ENCODE measurements at places on chromosomes 2 and 18.

- no peak for DNase-seq
Measured at GRCh38 chr18:14974576-14974975, 226.6 kb downstream of the ANKRD30B start.

DNA sequence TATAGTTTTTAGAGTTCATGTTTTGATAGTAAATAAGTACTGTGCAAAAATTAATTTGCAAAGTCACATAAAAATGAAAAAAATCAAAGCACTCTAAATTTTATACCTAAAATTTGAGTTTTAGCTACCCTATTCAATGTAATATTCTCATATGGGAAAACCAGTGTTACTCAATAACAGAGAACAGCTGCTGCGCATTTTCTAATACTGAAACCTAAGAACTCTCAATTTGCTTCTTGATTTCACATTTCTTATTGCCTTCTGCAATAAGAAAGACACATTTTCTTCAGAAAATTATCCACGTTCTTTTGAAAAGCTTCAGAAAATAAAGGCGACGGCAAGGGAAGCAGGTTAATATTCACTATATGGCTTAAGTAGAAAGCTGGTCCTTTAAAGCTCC, 199.1 kb upstream of the CCDC150 start:
- DNase-seq: no peak

DNA sequence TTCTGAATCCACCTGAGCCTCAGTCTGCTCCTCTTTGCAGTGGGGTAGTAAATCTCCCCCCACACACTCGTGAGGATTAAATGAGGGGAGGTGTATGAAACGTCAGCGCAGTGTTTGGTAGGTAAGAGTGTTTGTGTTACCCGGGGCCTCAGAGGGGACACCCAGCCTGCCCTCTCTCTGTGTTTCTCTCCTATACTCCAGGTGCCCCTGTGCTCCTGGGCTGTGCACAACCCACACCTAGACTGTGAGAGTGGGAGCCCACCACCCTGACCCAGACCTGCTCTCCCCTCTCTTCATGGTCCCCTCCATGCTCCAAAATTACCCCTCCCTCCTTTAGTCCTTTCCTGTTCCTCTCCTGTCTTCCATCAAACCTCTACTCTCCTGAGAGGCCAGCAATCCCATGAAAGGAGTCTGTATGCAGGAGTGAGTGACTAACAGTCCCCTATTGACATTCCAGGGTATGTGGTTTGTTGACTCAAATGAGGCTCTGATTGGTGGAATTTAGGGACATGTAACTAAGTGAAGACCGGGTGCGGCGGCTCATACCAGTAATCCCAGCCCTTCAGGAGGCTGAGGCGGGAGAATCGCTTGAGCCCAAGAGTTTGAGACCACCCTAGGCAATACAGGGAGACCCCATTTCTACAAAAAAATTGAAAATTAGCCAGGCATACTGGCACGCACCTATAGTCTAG, 10.4 kb downstream of the CIB4 start:
- DNase-seq: no peak

GRCh38 chr2:28155086-28155485, 237.6 kb upstream of the FOSL2 start:
- no peak for DNase-seq

- no peak for DNase-seq
Measured at GRCh38 chr18:34033968-34034367, 190.7 kb downstream of the NOL4 start.

DNA sequence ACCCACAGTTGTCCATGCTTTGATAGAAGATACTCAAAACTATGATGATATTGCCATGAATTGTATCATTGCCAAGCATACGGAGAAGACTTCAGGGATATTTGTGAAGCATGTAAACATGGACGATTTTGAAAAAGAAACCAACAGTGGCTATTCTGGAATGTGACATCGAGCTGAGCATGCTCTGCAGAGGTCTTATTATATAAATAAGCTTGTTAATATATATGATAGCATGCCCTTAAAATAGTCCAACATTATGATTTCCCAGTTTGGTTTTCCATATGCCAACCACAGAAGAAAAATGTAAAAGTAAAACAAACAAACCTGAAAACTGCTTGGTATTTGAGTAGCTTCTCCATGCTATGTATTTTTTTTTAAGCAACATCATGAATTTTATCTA, 159.1 kb downstream of the LNPK start:
- no peak for DNase-seq

DNA sequence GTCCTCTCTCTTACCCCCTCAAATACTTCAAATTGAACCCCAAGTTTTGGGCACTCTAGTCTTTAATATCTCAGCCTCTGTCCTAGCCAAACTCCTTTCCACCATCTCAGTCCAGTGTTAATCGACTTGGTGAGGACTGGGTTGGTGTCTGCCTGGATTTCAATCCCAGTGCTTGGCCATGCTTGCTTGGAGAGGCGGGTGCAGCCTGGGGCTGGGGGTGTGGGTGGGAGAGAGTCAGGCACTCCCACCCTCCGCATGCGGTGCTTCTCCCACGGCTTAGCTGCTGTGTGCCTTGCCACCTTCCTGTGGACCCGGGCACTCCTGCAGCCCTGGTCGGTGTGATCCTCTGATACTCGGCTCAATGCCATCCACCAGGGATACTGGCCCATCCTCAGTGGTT, 220.8 kb upstream of the HDAC4 start:
- no peak for DNase-seq

GRCh38 chr2:191217580-191217979, 27.6 kb upstream of the MYO1B start:
- DNase-seq: no peak

- DNase-seq: no peak
Measured at GRCh38 chr2:2098458-2099167, 232.5 kb downstream of the MYT1L start.

DNA sequence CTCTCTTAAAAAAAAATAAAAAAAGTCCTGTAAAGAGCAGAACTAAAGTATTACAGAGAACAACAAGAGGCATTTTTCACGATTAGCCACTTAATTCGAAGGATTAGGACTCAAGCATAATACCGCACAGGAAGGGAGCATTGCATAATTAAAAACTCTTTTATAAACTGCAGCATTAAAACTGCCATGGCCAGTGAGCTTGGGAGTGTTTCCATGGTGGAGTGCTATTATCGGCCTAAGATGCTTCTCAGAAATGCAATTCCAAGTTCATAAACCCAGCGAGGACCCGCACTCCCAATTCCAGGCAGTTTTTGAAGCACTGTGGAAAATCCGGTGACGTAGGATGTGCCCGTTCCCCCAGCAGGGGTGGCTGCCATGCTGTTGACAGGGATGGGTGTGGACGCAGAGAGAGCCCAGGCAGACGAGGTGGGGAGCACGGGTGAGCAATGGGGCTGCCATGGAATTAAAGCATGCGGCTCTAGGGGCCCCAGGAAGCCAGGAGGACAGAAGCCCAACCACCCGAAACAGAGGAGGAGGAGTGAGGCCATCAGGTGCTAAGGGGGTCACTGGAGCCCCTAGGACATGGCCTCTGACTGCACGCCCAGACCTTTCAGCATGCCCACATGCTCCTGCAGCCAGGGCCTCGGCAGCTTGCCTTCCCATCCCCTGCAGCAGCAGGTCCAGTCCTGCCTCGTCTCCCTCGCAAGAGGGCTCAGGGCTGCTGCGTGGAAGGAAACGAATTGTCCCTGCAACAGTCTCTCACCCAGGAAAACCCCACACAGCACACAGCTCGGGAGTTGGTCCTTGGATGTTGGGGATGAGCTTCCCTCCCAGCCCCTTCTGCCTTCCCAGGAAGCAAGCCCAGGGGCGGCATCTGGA, 233.4 kb downstream of the NDUFA10 start:
- no peak for DNase-seq

GRCh38 chr18:60122339-60122738, 222.5 kb downstream of the PMAIP1 start:
- no peak for DNase-seq

- no peak for DNase-seq
Measured at GRCh38 chr2:100852447-100852846, 32.5 kb downstream of the NPAS2 start.

DNA sequence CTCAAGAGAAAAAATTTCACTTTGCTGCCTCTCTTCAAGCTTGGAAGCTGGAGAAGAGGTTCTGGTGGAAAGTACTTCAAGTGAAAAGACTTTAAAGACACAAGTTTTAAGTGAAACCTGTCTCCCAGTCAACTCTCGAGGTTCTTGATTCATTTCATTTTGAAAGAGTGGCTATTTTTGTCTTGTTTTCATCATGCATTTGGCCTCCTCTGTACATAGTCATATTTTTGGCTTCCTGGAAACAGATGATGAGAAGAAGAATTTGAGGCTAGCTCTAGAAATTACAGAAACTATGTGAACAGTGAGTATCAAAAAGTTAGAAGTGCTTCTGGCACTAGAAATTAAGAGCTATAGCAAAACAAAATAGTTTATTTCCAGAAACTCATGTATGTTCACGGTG, 124.8 kb downstream of the DTNA start:
- DNase-seq: no peak

DNA sequence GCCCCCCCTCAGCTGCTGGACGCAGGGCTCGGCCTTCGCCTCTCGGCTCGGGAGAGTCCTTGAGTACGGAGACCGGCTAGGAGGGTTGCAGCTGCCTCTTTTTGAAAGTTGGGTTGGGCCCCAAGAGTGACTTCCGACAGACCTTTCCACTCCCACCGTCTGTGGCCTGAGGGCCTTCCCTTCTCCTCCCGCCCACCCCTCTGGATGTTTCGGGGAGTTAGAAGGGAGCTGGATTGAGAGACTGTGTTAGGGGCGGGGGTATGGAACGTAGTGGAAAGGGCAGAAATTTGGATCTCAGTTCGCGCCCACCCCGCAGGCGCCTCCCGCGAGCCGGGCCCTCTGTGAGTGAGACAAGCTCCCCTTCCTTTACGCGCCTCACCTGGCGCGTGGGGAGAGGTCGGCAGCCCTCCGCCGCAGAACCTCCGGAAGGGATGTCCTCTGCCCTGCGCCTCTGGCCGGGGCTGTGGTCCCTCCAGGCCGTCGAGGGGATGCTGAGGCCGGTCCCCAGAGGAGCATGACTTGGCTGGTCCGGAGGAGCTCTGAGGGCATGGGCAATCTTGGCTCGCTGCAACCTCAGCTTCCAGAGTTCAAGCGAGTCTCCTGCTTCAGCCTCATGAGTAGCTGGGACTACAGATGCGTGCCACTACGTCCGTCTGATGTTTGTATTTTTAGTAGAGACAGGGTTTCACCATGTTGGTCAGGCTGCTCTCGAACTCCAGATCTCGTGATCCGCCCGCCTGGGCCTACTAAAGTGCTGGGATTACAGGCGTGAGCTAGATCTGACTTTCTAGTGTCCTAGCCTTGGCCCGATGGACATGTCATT, 15.9 kb downstream of the C2orf74 start:
- DNase-seq: no peak

DNA sequence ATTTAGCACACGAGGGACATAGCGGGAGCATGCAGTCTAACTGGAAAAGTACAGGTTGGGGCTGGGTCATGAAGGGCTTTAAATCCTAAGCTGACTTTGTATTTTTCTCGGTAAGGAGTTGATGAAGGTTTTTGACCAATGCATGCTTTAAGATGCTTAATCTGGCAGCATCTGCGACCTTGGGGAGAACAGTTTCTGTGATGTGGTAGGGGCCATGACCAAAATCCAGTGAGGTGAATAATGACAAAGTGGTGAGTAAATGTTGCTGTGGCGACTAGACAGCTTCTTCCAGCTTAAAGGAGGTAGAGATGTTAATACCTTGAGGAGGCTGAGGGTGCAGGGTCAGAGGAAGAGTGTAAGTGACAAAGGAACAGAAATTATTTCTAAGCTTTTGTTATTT, 174.6 kb upstream of the ALPP start:
- DNase-seq: no peak

DNA sequence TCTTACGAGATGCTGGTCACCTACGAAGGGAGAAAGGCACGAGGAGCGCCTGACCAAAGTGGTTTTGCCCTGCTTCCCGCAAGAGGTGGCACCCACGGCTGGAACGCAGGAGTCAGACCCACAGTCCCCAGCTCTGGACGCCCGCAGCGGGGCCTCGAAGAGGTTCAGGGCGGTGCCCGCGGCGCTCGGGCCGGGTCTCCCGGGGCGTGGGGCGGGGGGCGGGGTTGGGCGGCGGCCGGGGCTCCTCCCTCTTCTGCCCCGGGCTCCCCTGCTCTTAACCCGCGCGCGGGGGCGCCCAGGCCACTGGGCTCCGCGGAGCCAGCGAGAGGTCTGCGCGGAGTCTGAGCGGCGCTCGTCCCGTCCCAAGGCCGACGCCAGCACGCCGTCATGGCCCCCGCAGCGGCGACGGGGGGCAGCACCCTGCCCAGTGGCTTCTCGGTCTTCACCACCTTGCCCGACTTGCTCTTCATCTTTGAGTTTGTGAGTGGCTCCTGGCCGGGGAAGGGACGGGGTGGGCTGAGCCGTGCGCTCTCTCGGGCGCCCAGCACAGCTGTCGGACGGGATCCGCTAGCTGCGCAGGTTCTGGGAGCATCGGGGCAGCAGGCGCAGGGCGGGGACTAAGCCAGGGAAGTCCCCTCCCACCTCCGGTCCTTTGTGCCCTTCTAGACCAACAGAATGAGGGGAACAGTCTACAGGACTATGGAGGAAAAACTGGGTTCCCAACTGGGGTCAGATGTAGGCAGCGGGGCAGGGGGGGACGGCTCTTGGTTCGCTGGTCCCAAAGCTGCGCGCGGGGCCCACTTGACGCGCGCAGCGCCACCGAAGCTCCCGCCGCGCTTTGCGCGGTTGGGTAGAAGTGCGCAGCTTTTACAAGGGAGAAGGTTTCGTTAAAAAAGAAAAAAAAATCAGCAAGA, at the start of gene MAL:
Gene MAL (plus strand): TSS at position 303 of the 914 bp plus-strand sequence. CDS start 85 bp downstream, at position 388.
- DNase-seq: no peak

DNA sequence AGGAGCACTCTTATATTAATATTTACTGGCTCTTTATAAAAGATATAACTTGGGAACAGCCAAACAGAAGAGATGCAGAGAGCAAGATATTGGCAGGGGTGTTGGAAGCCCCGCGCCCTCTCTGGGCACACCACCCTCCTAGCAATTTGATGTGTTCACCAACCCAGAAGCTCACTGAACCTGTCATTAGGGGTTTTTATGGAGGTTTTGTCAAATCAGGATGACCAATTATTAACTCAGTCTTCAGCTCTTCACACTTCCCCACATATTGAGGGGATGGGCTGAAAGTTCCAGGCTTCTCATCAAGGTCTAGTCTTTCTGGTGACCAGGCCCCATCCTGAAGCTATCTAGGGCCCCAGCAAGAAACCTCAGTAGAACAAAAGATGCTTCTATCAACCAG, 10.9 kb upstream of the INO80D start:
- no peak for DNase-seq

DNA sequence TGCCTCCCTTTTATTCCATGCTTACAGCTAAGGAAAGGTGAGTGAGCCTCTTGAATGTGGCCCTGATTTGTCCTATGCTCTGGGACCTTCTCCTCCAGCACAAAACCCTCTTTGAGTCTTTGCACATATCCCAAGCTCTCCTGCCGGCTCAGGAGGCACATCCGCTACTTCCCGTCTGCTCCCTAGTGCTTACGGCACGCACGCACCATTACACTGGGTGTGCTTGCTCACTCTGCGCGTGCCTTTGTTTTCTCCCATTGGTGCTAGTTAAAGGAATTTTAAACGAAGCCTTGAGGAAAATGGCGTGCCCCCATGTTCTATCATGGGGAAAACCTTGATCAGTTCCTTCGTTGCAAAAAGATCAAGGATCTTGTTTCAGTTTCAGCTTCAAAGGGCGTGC, 7.9 kb upstream of the DGKD start:
- DNase-seq: no peak
